ENCODE measurements at places on chromosomes 4 and X. TPM values are rescaled to one million over a fixed set of nuclear protein-coding genes. Genes with fewer than 3 reads are reported as not detected.
A peak's percentile ranks its signal among the peaks of the same experiment; 100 is the strongest.

TGIF2LX gene
- not detected for total RNA-seq

H2AZ1 gene
- 580 TPM for total RNA-seq

- no peak for DNase-seq
These were observed 6.5 kb downstream of the IGBP1 start for GRCh38 chrX:70139736-70140135.

PDE5A gene
- 29.4 TPM for total RNA-seq

PARM1 gene
- 0.23 TPM for total RNA-seq

DNA sequence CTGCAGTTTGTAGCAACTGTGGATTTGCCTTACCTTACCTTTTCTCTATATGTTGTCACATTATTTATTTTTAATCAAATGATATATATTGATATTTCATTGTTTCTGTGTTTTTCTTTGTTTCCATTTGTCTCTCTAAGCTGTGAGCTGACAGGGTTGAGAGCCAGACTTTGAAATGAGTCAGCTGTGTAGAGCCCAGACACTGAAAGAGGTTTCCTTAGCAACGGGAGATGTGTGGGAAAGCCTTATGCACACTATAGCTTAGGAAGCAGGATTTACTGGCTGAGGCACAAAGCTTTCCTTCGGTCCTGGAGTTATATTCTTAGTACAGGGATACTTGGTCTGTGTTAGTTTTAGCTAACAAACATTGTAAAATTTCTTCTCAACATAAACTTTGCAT is 192.2 kb downstream of the FGF13 start:
- DNase-seq, result peak; percentile 37

- DNase-seq, result peak; percentile 17
These were observed 20.3 kb downstream of the SMS start for GRCh38 chrX:21960569-21961541.

- peak; percentile 94 for DNase-seq
These were observed at the start of the genes DNAAF6 and NUP62CL for GRCh38 chrX:107205770-107206696. DNAAF6 (plus strand) TSS chrX:107206611; CDS start chrX:107212876, 6,265 bp downstream. NUP62CL (minus strand) TSS chrX:107206433; CDS start chrX:107175146, 31,287 bp downstream.

GRCh38 chr4:119152741-119153140 is 17.1 kb downstream of the MYOZ2 start:
- no peak for DNase-seq

Measured in endodermal cell (in vitro differentiated cells).